Smooth muscle cell of trachea (primary cell): ENCODE measurements at places on chromosomes 1 and 21. TPM values are rescaled to one million over a fixed set of nuclear protein-coding genes. Genes with fewer than 3 reads are reported as not detected.

MFAP2 gene
- total RNA-seq, result 16.9 and 26.5 TPM in 2 replicates

KRTAP21-2 gene
- not detected in 2 replicates for total RNA-seq

RPAP2 gene
- total RNA-seq, result 5.5 and 6.3 TPM in 2 replicates

HUNK gene
- total RNA-seq, result not detected in 2 replicates

LORICRIN gene
- total RNA-seq, result not detected in 2 replicates

OR10Z1 gene
- not detected in 2 replicates for total RNA-seq

CFHR4 gene
- under 0.01 TPM in 1 of 2 replicates, not detected in the other for total RNA-seq

ASAP3 gene
- 62.4 and 140 TPM in 2 replicates for total RNA-seq

IL24 gene
- under 0.01 TPM in 1 of 2 replicates, not detected in the other for total RNA-seq

AKR1A1 gene
- 102 and 133 TPM in 2 replicates for total RNA-seq

ZNF672 gene
- 11.6 and 23.0 TPM in 2 replicates for total RNA-seq

EPHA10 gene
- 0.15 TPM in 1 of 2 replicates, not detected in the other for total RNA-seq

GPR25 gene
- not detected in 2 replicates for total RNA-seq

UBXN11 gene
- total RNA-seq, result 3.6 and 6.3 TPM in 2 replicates

UBL4B gene
- total RNA-seq, result under 0.01 TPM in 1 of 2 replicates, not detected in the other

RAB25 gene
- not detected in 2 replicates for total RNA-seq

LRRC38 gene
- total RNA-seq, result not detected in 2 replicates

ZSWIM5 gene
- total RNA-seq, result 1.3 and 2.8 TPM in 2 replicates

IL12RB2 gene
- total RNA-seq, result not detected in 2 replicates

ALPL gene
- total RNA-seq, result 0.87 and 13.9 TPM in 2 replicates

PLA2G2C gene
- not detected in 2 replicates for total RNA-seq

NBPF15 gene
- 35.9 and 50.4 TPM in 2 replicates for total RNA-seq

DESI2 gene
- total RNA-seq, result 38.2 and 49.2 TPM in 2 replicates

IL19 gene
- not detected in 2 replicates for total RNA-seq

BARHL2 gene
- not detected in 2 replicates for total RNA-seq

SPAG17 gene
- total RNA-seq, result under 0.01 TPM in 1 of 2 replicates, not detected in the other

ABCB10 gene
- total RNA-seq, result 13.4 and 18.6 TPM in 2 replicates

DNASE2B gene
- not detected in 2 replicates for total RNA-seq

P3H1 gene
- total RNA-seq, result 104 and 141 TPM in 2 replicates

DNAH14 gene
- total RNA-seq, result 14.7 and 18.3 TPM in 2 replicates

PGBD5 gene
- 1.7 TPM in 1 of 2 replicates, not detected in the other for total RNA-seq

TINAGL1 gene
- 0.99 and 1.7 TPM in 2 replicates for total RNA-seq

WDR64 gene
- total RNA-seq, result not detected in 2 replicates

CLCA1 gene
- total RNA-seq, result 0.15 and 0.17 TPM in 2 replicates

INAVA gene
- not detected in 2 replicates for total RNA-seq

AGMAT gene
- total RNA-seq, result 0.99 and 1.6 TPM in 2 replicates

FALEC gene
- total RNA-seq, result 1.5 TPM in 1 of 2 replicates, not detected in the other

CPTP gene
- 8.9 and 22.3 TPM in 2 replicates for total RNA-seq

STXBP3 gene
- 60.2 and 75.3 TPM in 2 replicates for total RNA-seq

NEK7 gene
- 66.5 and 81.2 TPM in 2 replicates for total RNA-seq

FMO3 gene
- 5.1 and 15.6 TPM in 2 replicates for total RNA-seq

NEGR1 gene
- 3.6 and 7.7 TPM in 2 replicates for total RNA-seq

RHOU gene
- 0.73 and 0.99 TPM in 2 replicates for total RNA-seq

CHAF1B gene
- 1.3 and 4.1 TPM in 2 replicates for total RNA-seq

USH2A gene
- total RNA-seq, result under 0.01 TPM in 1 of 2 replicates, not detected in the other

TMPRSS15 gene
- total RNA-seq, result not detected in 2 replicates

S1PR1 gene
- total RNA-seq, result 20.8 and 22.0 TPM in 2 replicates

CCDC190 gene
- total RNA-seq, result under 0.01 TPM in 1 of 2 replicates, not detected in the other

ITLN2 gene
- not detected in 2 replicates for total RNA-seq

CD244 gene
- total RNA-seq, result not detected in 2 replicates

SIKE1 gene
- 62.8 and 65.2 TPM in 2 replicates for total RNA-seq

ADAMTS4 gene
- total RNA-seq, result 2.3 and 3.1 TPM in 2 replicates
